ENCODE measurements at places on chromosomes 3 and 15.

GRCh38 chr3:147359177-147360050, 46.9 kb downstream of the ZIC4 start:
- no peak for ATAC-seq

- no peak for ATAC-seq
Observed at GRCh38 chr3:24899901-24900603, 405.4 kb upstream of the THRB start.

DNA sequence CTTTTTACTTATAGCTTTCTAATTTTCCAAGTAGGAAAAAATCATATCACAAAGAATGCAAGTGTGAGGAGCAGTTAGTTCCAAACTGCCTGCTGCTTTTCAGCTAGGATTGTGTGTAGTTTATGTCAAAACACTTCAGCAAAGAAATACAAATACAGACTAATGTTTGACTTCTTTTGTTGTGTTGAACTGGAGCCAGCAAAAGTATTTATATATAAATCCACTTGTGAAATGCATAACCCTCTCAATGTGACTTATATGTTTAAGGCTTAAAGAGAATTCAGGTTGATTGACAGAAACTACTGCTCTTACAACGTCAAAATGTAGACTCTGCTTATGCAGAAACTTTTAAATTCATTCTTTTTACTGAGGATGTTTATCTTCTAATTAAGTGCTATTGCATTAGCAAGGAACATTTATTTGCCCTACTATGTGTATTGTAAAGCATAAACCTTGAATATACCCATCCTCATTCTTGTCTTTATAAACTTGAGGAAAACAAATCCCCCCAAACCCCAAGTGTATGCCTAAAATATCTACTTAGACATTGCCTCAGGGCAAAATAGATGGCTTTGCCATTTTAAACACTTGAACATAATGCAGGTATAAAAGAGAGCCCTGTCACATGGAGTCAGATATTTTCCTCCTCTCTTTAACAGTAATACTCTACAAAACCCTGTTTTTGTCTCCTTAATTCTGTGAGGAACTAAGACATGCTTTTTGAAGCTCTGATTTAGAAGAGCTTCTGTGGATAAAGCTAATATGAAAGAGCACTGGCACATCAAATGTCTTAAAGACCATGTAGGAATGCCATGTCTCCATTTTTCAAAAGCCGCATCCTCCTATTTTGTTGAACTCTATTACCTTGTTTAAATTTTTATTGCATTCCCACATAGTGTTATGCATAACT, 302.8 kb upstream of the TBC1D5 start:
- no peak for ATAC-seq

GRCh38 chr3:73449774-73450173, 175.0 kb downstream of the PDZRN3 start:
- no peak for ATAC-seq

GRCh38 chr3:107841831-107842230, 249.0 kb downstream of the CD47 start:
- ATAC-seq, result no peak

GRCh38 chr15:63783441-63783840, 50.3 kb downstream of the HERC1 start:
- ATAC-seq, result no peak

GRCh38 chr3:18765662-18766061, 340.5 kb upstream of the SATB1 start:
- ATAC-seq, result peak; percentile 79

DNA sequence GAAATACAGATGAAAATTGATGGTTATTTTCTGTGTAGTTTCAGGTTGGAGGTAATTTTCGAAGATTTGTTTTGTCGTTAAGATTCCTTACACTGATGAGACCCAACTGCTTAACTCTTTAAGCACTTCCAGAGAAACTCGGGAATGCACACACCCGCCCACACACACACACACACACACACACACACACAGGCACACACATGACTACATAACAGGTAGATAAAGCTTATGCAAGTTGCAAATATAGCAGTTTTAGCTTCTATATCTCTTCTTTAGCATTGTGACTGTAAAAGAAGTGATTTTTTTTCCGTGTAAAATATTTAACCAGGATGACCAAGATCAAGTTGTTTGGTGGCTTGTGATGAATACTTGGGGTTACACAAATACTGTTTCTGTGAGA, 294.9 kb upstream of the NR2F2 start:
- no peak for ATAC-seq

DNA sequence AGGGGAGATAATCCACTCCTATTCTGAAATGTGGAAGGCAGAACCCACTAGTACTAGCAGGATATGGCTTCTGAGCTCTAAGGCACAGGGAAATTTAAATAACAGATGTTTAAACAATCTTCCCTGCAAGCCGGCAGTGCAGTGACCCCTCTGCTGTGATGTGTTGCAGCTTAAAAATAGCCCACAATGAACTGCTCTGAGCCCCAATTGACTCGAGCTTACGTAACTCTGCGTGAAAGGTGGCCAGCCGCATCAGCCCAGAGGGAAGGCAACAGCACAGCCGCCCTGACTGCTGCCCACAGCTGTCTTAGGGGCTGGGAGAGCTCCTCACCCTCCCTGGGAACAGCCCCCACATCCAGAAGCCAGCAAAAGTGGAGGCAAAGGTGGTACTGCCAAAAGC, 12.5 kb upstream of the CAMKV start:
- ATAC-seq, result no peak

DNA sequence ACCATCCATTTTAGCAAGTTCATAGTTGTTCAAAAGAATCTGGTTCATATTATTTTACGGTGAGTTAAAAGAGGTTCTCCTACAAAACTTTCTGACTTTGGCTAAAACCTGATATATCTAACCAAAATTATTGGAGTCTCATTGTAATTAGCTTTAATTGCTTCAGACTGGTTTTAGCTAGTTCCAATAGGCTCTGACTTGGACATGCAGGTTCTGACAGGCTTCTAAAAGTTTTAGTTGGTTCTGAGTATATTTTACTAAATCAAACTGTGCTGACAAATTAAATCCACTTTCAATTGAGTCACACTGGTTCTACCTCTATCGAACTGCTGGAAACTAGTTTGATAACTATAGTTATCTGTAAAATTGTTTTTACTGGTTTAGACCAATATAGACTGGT, 42.1 kb upstream of the RSL24D1 start:
- ATAC-seq, result peak; percentile 20

- ATAC-seq, result peak; percentile 34
Observed at GRCh38 chr15:65054333-65055200, 9.4 kb downstream of the SLC51B start.

DNA sequence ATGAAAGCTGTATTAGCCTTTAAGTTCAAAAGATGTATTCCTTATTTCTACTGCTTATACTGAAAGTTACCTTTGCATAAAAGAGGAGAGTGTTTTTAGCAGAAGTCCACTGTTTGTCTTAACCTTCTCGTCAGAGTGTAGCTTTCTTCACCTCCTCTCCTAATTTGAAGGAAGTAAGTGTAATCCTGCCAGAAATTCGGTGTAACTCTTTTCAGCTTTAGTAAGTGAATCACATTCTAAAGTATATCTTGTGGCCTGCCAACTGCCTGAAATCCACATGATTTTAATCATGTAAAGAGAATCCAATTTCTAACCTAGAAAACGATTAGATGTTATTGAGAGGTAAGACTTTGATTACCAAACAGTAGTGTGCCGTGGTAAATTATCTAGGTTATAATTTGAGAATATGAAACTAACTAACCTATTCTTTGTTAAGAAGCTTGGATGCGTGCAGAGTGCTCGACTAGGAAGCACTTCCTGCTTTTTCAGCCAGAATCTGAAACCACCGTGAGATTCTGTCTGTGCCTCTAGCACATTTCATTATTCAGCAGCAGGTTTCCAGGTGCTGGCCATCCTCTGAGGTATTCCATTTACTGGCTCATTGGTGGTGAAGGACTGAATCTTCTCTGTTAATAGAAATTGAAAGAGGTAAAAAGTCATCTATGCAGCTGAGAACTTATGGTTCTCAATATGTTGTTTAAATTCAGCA, 7.5 kb downstream of the GYG1 start:
- peak; percentile 42 for ATAC-seq

DNA sequence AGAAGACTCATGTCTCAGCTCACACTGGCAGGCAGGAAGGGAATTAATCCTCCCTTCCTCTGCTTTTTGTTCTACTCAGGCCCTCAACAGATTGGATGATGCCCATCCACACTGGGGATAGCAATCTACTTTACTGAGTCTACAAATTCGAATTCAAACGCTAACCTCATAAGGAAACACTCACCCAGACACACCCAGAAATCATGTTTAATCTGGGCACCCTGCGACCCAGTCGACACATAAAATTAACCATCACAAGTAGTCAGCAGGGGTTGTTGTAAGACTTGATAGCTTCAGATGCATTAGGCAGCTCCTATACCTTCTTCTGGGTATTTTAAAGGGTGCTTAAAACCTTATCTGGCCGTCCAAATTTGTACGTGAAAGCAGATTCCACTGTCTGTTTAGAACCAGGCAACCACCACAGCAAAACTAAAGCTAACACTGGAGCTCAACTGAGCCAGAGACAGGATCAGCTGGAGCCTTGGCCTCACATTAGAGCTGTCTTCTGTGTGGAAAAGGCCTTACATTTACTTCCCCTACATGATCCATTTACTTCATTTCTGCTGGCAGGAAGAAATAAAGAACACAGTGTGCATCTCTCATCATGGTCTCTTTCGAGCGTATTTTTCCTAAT, 407.3 kb upstream of the PPP2R3A start:
- ATAC-seq, result no peak

DNA sequence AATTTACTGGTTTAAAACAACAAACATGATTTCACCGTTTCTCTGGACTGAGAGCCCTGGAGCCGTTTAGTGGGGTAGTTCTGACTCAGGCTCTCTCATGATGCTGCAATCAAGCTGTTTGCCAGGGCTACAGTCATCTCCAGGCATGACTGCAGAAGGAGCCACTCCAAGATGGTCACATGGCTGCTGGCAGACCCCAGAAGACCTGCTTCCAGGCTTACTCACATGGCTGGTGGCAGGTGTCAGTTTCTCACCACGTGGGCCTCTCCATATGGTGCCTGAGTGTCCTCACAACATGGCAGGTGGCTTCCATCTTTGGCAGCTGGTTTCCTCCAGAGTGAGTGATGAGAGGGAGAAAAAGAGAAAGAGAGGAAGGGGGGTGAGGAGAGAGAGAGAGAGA, 378.3 kb upstream of the RGMA start:
- no peak for ATAC-seq

DNA sequence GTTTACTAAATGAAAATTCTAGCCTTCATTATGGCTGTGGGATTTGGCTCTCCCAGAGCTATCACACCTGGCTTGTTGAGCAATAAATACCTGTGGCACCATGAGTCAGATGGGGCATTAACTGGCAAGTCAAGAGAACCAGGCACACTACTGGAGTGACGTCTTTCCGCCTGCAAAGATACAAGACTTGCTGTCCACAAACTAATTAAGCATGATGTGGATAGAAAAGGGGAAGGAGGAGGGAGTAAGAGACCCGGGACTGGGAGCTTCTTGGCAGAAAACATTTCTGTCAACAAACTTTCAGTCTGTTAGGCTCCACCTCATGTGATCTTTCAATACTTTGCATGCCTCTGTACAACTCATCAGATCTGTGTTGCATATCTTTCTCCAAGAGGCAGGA, 56.5 kb downstream of the CLDN1 start:
- ATAC-seq, result no peak

GRCh38 chr3:72601060-72601459, 247.2 kb downstream of the SHQ1 start:
- no peak for ATAC-seq

GRCh38 chr15:31304751-31305365, 21.8 kb upstream of the KLF13 start:
- no peak for ATAC-seq

DNA sequence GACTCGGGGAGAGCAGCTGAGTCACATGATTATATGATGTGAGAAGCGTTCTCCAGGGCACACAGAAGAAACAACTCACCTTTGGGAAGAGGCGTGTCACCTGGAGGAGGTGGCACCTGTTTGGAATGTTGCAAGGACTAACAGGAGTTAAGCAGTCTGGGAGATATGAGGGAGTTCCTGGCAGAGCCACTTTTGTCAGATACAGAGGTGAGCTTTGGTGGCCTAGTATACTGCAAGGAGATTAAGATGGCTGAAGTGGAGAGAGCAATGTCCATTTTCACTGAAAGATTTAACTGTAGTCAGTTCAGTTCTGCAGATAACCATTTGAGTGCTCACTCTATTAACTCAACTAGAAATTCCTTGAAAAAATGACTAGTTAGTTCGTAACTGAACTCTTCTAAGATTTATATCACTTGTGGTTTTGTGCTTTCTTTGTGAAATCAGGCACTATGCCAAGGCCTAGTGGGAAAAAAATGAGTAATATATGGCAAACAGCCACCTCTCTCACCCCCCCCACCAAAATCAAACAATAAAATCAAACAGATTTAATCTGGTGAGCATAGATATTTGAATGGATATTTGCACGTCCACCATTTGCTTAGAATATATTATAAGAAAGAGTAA, 61.3 kb downstream of the CRYBG3 start:
- ATAC-seq, result peak; percentile 75

- no peak for ATAC-seq
Observed at GRCh38 chr3:12316253-12316652, 27.4 kb downstream of the PPARG start.

DNA sequence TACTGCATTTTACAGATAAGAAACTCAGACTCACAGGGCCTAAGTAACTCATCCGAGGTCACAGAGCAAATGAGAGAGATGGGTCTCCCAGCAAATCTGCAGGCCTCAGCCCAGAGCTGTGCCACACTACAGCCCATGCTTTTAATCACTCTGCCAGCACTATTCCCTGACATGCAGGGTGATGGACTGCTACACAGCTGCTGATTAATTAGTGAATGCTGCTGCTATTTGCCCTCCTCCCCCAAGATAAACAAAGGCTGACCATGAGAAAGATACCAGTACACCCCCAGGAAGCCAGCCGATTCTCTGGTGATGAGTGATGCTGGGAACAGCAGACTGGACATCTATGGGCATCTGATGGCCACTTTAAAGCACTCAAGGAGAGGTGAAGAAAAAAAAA, 39.3 kb downstream of the RFTN1 start:
- no peak for ATAC-seq

DNA sequence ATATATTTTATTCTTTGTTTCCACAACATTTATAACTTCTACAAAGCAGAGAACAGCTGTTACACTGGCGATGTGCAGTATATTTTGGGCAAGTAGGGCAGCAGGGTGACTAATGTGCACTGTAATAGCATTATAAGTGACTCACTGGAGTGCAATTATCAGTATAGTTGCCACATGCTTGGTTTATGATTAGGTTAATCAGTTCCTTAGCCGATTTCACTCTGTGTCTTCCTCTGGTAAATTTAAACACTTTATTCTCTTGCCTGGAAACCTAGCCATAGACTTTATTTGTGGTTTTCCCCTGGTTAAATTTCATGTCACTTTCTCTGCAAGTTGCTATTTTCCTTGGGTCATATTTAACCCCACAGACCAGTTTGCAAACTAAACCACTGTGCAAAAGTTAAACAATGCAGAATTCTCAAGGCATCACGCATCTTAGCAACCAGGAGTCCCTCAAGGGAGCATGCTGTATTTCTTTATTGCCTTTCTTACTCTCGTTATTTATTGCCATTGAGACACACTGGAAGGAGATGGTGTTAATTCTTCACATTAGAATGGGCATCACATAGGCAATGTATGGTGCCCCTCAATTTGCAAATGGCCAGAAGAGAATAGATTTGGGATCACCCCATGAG, 690.2 kb upstream of the DPPA4 start:
- ATAC-seq, result peak; percentile 75
